ENCODE measurements at places on chromosomes 2 and 18.

GRCh38 chr2:24220554-24221291 is 45.9 kb downstream of the FAM228A start:
- H3K4me1 ChIP-seq, result no peaks in the 10 kb centered on the region
- H3K4me3 ChIP-seq, result no peak overlapping the region
- no peaks in the 10 kb centered on the region for H3K36me3 ChIP-seq
- H3K27me3 ChIP-seq, result no peaks in the 10 kb centered on the region

DNA sequence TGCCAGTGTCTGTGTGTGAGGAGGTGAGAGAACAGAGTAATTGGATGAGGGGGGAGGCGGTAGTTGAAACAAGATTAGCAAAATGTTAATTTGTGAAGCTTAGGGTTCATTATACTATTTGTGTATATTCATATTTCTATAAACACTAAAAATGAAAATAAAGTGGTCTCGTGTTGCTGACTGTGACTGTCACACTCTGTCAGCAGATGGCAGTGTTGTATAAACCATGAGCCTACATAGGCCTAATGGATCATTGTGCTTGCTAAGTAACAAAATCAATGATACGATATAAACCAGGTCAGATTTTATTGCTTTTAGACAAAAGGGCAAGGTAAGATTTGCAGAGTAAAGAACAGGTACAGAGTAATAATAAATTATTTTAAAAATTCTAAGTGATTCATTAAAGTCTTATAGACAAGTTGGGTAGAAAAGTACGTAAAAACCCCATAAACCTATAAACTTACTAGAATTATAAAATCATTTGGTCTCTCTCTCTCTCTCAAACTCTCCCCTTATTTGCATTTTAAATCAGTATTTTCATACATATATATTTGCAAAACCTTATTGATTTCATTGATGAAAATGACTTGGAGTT is 182.7 kb downstream of the RPIA start:
- peak; percentile 26 for DNase-seq
- no peak overlapping the region for H3K4me3 ChIP-seq
- no peak overlapping the region for H3K27ac ChIP-seq
- peaks cover 7% of the 10 kb centered on the region for H3K4me1 ChIP-seq

DNA sequence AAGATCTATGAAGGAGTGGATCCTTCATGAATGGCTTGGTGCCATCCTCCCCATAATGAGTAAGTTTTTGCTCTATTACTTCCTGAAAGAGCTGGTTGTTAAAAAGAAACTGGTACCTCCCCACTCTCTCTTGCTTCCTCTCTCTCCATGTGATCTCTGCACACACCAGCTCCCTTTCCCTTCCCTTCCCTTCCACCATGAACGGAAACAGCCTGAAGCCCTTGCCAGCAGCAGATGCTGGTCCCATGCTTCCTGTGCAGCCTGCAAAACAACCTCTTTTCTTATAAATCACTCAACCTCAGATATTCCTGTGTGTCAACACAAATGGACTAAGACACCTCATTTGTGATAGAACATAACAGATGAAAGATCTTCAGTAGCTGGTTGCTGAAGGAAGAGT is 303.5 kb upstream of the ACVR2A start:
- DNase-seq, result no peak
- no peak overlapping the region for H3K27ac ChIP-seq
- H3K4me1 ChIP-seq, result peaks cover 3% of the 10 kb centered on the region
- no peaks in the 10 kb centered on the region for H3K27me3 ChIP-seq

DNA sequence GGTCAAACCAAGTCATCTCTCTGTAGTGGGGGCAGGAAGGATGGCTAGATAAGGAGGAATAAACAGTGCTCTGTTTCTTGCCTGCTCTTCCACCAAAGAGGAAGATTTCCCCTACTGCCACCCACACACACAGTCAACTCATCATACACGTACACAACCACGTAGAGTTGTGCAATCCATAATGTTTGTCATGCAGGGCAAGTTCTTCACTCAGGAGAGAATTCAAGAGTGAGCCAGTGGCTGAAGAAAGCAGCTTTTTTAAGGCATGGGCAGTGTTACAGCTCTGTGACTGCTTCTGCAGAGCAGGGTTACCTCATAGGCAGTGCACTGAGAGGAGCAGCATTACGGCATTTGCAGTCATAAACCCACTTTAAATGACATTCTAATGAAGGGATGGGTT is 283.0 kb downstream of the RND3 start:
- H3K4me1 ChIP-seq, result peaks cover 14% of the 10 kb centered on the region
- DNase-seq, result no peak
- H3K4me3 ChIP-seq, result no peak overlapping the region

All from WTC11 (cell line).